Activated CD8-positive, alpha-beta memory T cell treated with anti-CD3 and anti-CD28 coated beads, Interleukin-2, amount 10 ng/mL, durations not matched to agents 7 days and 5 days (primary cell): ENCODE measurements at places on chromosomes 12 and 14. TPM values are rescaled to one million over a fixed set of nuclear protein-coding genes. Genes with fewer than 3 reads are reported as not detected.

DNA sequence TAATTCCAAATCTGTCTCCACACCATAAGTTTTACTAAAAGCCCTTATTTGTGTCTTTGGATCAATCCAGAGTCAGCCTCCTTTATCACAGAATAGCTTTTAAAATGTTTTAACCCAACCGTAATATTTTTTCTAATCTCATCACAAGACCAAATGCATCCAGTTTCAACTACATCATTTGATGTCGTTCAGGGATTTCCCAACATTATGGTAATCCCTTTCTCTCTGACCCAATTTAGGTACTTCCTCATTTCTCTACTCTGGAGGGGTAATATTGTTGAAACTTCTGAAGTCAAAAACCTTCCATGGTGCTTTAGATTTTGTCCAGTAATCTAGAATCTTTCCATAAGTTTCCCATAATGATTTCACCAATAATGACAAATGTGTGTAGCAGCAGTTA, 596.8 kb downstream of the SOX5 start:
- H3K27ac ChIP-seq, result no peak overlapping the region
- no peak overlapping the region for H3K4me3 ChIP-seq
- no peaks in the 10 kb centered on the region for H3K4me1 ChIP-seq
- DNase-seq, result no peak

Gene PTHLH
- total RNA-seq, result not detected

Gene MIPOL1
- not detected for total RNA-seq

Gene AQP2
- total RNA-seq, result not detected

DNA sequence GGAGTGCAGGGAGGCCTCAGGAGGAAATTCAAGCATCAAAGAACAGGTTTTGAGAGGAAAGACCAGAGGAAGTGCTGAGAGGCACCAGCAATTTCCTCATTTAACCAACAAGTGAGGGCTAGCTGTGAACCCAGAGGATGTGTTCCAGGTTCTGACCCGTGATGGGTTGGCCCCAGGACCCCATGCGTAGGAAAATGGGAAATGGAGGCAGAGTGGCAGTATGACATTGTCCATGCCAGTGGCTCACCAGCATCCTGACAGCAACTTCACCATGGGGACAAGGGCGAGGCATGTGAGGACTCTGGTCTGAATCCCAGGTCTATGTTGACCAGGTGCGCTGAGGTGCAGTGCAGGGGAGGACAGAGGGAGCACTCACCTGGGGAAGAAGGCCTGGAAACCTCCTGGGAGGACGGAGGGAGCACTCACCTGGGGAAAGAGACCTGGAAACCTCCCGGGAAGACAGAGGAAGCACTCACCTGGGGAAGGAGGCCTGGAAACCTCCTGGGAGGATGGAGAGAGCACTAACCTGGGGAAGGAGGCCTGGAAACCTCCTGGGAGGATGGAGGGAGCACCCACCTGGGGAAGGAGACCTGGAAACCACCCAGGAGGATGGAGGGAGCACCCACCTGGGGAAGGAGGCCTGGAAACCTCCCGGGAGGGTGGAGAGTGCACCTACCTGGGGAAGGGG, 6.7 kb upstream of the CACNA2D4 start:
- H3K27ac ChIP-seq, result no peak overlapping the region
- peaks cover 6% of the 10 kb centered on the region for H3K4me1 ChIP-seq
- DNase-seq, result peak; percentile 23
- peaks cover 10% of the 10 kb centered on the region for H3K27me3 ChIP-seq
- H3K4me3 ChIP-seq, result no peak overlapping the region
- no peaks in the 10 kb centered on the region for H3K36me3 ChIP-seq

DNA sequence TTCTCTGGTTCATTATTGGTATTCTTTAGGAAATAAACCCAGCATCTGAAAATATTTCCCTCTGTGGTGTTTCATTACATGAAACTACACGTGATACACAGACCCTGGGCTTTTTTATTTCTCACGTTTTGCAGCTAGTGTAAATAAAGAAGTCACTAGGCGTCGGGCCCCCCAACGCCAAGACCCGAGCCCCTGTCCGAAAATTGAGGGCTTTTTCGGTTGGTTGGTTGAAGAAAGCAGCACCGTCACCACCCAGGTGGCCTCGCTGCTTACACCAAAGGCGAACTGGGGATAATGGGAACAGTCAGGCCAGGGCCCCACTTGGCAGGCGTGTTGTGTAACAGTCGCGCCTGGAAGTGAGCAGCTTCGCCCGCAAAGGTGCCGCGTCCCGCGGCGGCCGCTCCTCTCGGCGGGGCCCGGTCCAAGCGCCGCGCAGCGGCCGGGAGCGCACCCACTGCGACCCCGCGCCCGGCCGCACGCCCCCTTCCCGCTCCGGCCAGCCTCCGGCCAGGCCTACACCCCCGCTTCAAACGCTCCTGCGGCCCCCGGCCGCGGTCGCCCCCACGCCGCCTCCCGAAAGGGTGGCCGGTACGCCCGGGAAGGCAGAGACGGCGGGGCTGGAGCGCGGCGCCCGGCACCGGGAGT, 1.2 kb downstream of the DUSP16 start:
- peak overlapping the region; percentile 92 for H3K27ac ChIP-seq
- no peaks in the 10 kb centered on the region for H3K27me3 ChIP-seq
- H3K36me3 ChIP-seq, result peaks cover 28% of the 10 kb centered on the region
- peaks cover 43% of the 10 kb centered on the region for H3K4me1 ChIP-seq

- no peaks in the 10 kb centered on the region for H3K27me3 ChIP-seq
- no peak overlapping the region for H3K27ac ChIP-seq
- DNase-seq, result no peak
- no peaks in the 10 kb centered on the region for H3K36me3 ChIP-seq
- H3K4me1 ChIP-seq, result no peaks in the 10 kb centered on the region
- H3K4me3 ChIP-seq, result no peak overlapping the region
Observed at GRCh38 chr12:14554281-14555007, 13.2 kb downstream of the PLBD1 start.

DNA sequence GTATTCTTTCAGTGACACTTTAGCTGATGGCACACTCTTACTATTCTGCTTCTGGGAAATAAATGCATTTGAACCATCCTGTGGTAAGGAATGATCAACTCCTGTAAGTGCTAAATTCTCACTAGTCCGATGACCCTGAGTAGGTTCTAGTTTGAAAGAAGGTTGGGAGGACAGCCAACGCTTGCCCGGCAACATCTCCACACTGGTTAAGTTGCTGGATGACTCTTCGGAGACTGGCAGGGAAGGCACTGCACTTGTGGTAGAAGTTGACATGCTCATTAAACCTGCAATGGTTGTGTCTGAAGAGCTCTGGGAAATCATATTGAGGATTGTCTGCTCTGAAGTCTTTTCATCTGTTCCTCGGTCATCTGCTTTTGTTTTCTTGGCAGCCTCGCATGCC, 12.0 kb upstream of the KANSL2 start:
- H3K4me3 ChIP-seq, result no peak overlapping the region
- no peaks in the 10 kb centered on the region for H3K27me3 ChIP-seq
- H3K27ac ChIP-seq, result no peak overlapping the region
- peaks cover 6% of the 10 kb centered on the region for H3K4me1 ChIP-seq
- no peak for DNase-seq
- H3K36me3 ChIP-seq, result peaks cover 67% of the 10 kb centered on the region

- H3K4me3 ChIP-seq, result no peak overlapping the region
- peaks cover 2% of the 10 kb centered on the region for H3K27me3 ChIP-seq
- DNase-seq, result no peak
- no peaks in the 10 kb centered on the region for H3K4me1 ChIP-seq
Observed at GRCh38 chr12:31506515-31507306, 84.2 kb downstream of the DENND5B start.

Gene PRIM1
- 65.3 TPM for total RNA-seq

DNA sequence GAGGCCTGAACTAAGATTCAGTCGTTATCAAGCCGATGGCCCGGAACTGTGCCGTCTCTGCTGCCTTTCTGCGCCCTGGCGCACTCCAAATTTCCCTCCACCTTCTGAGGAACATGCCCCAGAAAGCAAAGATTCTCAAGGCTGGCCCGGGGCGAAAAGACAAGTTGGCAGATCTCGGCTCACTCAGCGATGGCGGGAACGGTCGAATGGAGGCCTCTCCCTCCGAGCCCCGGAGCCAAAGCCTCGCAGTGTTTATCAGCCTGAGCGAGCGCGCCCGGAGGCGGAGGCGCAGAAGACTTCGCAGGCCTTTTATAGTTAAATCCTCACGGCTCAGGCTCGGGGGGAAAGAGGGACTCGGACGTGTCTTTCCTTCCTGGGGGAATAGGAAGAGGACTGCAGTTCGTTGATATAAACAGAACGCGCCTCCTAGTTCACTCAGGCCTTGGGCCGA, 5.6 kb downstream of the TBX5 start:
- DNase-seq, result no peak
- H3K4me3 ChIP-seq, result no peak overlapping the region
- H3K27me3 ChIP-seq, result peaks cover 95% of the 10 kb centered on the region
- H3K4me1 ChIP-seq, result no peaks in the 10 kb centered on the region
- no peak overlapping the region for H3K27ac ChIP-seq

Gene VDR
- total RNA-seq, result 69.8 TPM

DNA sequence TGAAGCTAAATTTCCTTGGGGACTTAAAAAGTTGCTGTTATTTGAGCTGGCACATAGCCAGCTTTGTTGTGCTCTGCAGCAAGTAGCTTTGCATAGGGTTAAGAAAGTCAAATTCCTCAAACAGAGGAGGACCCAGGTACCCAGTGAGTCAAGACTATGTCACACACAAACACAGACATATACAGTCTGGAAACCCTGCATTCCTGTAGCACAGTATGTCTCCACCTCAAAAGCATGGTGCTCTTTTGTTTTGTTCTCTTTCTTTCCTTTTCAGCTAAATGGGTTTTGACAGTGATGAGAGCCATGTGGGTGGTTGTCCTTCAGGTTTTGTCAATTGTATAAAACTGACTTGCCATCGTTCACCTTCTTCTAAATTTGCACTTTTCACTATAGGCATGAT, 179.6 kb upstream of the DIO2 start:
- H3K36me3 ChIP-seq, result no peaks in the 10 kb centered on the region
- no peaks in the 10 kb centered on the region for H3K4me1 ChIP-seq
- no peaks in the 10 kb centered on the region for H3K27me3 ChIP-seq
- no peak for DNase-seq

Gene DYRK2
- total RNA-seq, result 27.7 TPM
